Hair follicular keratinocyte (primary cell): ENCODE measurements at places on chromosomes 11 and 22. TPM values are rescaled to one million over a fixed set of nuclear protein-coding genes. Genes with fewer than 3 reads are reported as not detected.

The OR6T1 gene
- total RNA-seq = not detected in 2 replicates

The INS gene
- total RNA-seq = not detected in 2 replicates

The PCSK7 gene
- total RNA-seq = 28.3 and 30.6 TPM in 2 replicates

The MYBPC3 gene
- total RNA-seq = not detected in 2 replicates

The TRABD gene
- 53.2 and 65.8 TPM in 2 replicates for total RNA-seq

The CCDC73 gene
- not detected in 2 replicates for total RNA-seq

The STX3 gene
- total RNA-seq = 12.4 and 27.8 TPM in 2 replicates

The TRIM5 gene
- 27.4 and 31.2 TPM in 2 replicates for total RNA-seq

The KCNQ1OT1 gene
- 0.11 and 0.31 TPM in 2 replicates for total RNA-seq

The MPPED2 gene
- not detected in 2 replicates for total RNA-seq

The MYOD1 gene
- not detected in 2 replicates for total RNA-seq

The CCT8L2 gene
- not detected in 2 replicates for total RNA-seq

The CCDC87 gene
- under 0.01 and 0.19 TPM in 2 replicates for total RNA-seq

The DSCAML1 gene
- not detected in 2 replicates for total RNA-seq

The ASCL2 gene
- 0.78 and 0.87 TPM in 2 replicates for total RNA-seq

The CD3D gene
- total RNA-seq = not detected in 2 replicates

The SPON1 gene
- 0.04 TPM in 1 of 2 replicates, not detected in the other for total RNA-seq

The MS4A2 gene
- total RNA-seq = not detected in 2 replicates

The ZNF280B gene
- total RNA-seq = 0.38 and 0.86 TPM in 2 replicates

The GAB4 gene
- total RNA-seq = not detected in 2 replicates

The BET1L gene
- 15.6 and 19.0 TPM in 2 replicates for total RNA-seq

The PHOX2A gene
- total RNA-seq = not detected in 2 replicates

The AP2A2 gene
- 35.6 and 56.2 TPM in 2 replicates for total RNA-seq

The GGT5 gene
- total RNA-seq = 0.30 TPM in 1 of 2 replicates, not detected in the other

The KBTBD4 gene
- total RNA-seq = 12.5 and 15.4 TPM in 2 replicates

The OR4A16 gene
- not detected in 2 replicates for total RNA-seq

The TRMT112 gene
- 364 and 700 TPM in 2 replicates for total RNA-seq

The TMEM138 gene
- 24.3 and 44.9 TPM in 2 replicates for total RNA-seq

The DNHD1 gene
- total RNA-seq = 1.0 and 2.4 TPM in 2 replicates

The CLMP gene
- total RNA-seq = 67.5 and 69.9 TPM in 2 replicates

The CHADL gene
- 1.9 and 3.5 TPM in 2 replicates for total RNA-seq

The OR5B21 gene
- not detected in 2 replicates for total RNA-seq

The SLC7A4 gene
- 0.23 and 0.47 TPM in 2 replicates for total RNA-seq

The FBLN1 gene
- 16.6 and 20.0 TPM in 2 replicates for total RNA-seq

The ARHGAP42 gene
- total RNA-seq = 1.2 and 2.3 TPM in 2 replicates
